Fibroblast of lung (primary cell): ENCODE measurements at places on chromosomes 3 and 15. TPM values are rescaled to one million over a fixed set of nuclear protein-coding genes. Genes with fewer than 3 reads are reported as not detected.

DNA sequence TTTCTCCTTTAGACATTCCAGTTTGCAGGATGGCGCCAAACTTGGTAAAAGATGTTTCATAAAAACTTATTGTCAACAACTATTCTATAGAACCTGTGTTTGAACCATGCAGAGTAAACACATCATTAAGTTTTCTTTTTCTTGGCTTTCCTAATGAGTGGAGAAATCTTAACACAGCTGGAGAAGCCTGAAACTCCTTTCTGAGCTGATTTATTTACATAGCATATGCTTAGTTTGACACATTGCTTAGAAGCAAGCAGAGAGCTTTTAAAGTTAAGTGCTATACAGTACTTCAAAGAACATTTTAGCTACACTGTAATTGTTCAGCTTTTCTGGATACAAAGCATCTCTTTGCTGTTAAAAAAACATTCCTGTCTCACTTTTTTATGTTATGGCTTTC, 61.0 kb upstream of the PAQR5 start:
- no peak for DNase-seq
- H3K4me1 ChIP-seq: no peaks in the 10 kb centered on the region
- no peaks in the 10 kb centered on the region for H3K36me3 ChIP-seq
- no peaks in the 10 kb centered on the region for H3K27me3 ChIP-seq
- no peak overlapping the region for H3K27ac ChIP-seq

- H3K27me3 ChIP-seq: peaks cover 18% of the 10 kb centered on the region
- DNase-seq: no peak
- H3K27ac ChIP-seq: no peak overlapping the region
Observed at GRCh38 chr3:46699676-46700523, 1.3 kb upstream of the TMIE start.

DNA sequence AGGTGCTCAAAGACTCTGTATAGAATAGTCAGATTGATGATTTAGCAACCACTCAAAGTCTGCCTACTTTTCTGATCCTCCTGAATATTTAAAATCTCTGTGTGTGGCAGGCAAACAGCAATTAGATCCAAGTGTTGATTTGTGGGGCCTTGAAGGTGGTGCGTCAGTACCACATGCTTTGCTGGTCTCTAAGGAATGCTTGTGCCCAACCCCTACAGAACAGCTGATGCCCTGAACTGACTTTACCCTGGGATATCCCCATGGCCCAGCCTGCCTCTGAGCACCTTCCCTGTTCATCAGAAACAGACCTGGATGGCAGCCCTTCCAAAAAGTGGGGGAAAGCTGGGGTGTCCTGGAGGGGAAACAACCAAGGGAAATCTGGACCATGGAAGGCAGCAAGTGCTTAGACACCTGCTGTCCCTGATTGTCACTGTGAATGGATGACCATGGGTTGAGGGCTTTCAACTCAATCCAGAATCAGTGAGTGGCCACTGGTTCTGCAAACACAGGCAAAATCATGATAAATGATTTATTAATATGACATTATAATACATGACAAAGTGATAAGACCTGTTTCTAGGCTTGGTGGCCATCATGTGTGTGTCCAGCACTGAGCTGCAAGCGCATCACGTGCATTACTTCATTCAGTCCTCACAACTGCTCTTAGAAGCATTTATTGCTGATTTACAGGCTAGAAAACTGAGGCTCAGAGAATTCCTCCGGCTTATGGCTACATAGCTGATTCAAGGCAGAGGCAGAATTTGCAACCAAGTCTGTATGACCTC, 76.1 kb upstream of the TPM1 start:
- no peak overlapping the region for H3K27ac ChIP-seq
- H3K4me3 ChIP-seq: no peak overlapping the region
- no peaks in the 10 kb centered on the region for H3K36me3 ChIP-seq
- no peaks in the 10 kb centered on the region for H3K4me1 ChIP-seq
- no peak for DNase-seq

PLCB2 gene
- total RNA-seq: under 0.01 TPM in 2 replicates

CHRD gene
- total RNA-seq: 1.3 and 4.8 TPM in 2 replicates

SLC33A1 gene
- total RNA-seq: 21.5 and 28.2 TPM in 2 replicates
